ENCODE measurements at places on chromosomes 4 and X.

- H3K4me3 ChIP-seq, result no peak overlapping the region
- H3K27me3 ChIP-seq, result no peaks in the 10 kb centered on the region
- no peak for DNase-seq
- H3K36me3 ChIP-seq, result no peaks in the 10 kb centered on the region
- no peaks in the 10 kb centered on the region for H3K4me1 ChIP-seq
These were observed 184.1 kb upstream of the NDP start for GRCh38 chrX:44157283-44157682.

- H3K27ac ChIP-seq, result no peak overlapping the region
- H3K4me1 ChIP-seq, result no peaks in the 10 kb centered on the region
- H3K4me3 ChIP-seq, result no peak overlapping the region
- no peaks in the 10 kb centered on the region for H3K36me3 ChIP-seq
- no peaks in the 10 kb centered on the region for H3K27me3 ChIP-seq
- DNase-seq, result no peak
These were observed 11.4 kb upstream of the FGF2 start for GRCh38 chr4:122815248-122815647.

- no peaks in the 10 kb centered on the region for H3K27me3 ChIP-seq
- no peaks in the 10 kb centered on the region for H3K4me1 ChIP-seq
- DNase-seq, result no peak
- no peak overlapping the region for H3K27ac ChIP-seq
These were observed 61.2 kb downstream of the SH3BGRL start for GRCh38 chrX:81263059-81263458.

DNA sequence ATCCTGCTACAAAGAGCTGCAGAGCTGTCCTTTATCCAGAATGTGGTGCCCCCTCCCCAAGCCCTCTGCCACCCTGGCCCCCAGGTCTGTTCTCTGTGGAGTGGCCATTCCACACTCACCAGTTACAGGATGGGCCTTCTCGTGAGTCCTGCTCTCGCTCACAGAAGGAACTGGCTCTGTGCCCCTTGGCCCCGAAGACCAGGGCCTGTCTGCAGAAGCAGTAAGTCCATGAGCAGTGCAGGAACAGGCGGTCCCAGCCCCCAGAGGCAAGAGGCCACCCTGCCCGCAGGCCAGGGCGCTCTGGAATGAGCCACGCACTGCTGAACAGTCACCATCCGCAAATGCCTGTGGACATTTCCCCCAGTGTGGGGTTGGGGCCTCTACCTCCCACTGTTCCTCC lies 92.2 kb downstream of the DCTD start:
- no peak for DNase-seq
- no peaks in the 10 kb centered on the region for H3K4me1 ChIP-seq
- no peak overlapping the region for H3K4me3 ChIP-seq

All from ovary (tissue), 10 donors.